GM03348 (cell line): ENCODE measurements at places on chromosomes 7 and 10.

DNA sequence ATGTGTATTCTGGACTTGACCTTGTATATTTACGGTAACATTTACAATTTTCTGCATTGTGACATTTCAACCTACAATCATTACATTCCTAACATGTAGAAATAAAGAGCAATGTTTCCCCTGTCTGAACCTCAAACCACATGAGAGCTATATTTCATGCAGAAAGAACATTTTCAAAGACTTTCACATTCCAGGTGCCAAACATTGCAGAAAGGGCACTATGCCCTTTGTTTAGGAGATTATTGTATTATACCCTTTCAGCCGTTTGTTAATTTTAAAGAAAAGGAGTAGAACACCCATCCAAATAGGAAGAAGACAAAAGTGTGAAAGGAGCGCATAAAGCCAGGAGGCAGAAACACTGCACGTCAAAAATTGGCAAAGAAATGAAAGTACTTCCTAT, 260.4 kb downstream of the RELN start:
- DNase-seq = no peak

GRCh38 chr7:151693140-151693539, 173.4 kb upstream of the RHEB start:
- no peak for DNase-seq

DNA sequence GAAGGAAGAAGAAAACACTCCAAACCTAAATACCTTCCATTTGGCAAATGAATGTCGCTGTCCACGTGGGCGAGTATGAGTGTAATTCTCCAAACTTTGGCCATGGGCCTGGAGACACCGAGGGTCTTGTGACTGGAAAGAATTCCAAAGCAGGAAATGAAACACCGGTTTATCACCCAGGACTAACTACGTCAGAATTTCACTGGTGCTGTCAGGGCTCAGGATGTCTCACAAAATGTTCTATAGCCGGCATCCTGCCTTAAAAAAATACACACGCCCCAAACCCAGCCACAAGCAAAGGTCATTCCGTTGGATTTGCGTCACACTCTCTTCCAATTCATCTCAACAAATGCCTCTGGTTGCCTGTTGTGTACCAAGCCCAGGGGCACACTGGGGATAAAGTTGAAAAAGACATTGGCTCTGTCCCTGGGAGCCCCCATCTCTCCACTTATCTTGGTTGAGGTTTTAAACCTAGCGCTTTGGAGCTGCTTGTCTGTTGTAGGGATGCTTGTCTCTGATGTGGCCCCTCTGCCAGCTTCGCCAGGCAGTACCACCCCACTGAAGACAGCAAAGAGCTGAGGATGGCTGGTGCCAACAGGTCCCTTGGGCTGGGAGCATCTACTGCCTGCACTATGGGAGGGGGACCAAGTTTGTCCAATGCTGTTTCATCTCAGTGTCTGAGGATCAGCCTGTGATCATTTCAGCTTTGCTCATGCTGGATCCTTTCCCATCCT, 31.2 kb downstream of the GSTO2 start:
- peak; percentile 62 for DNase-seq

GRCh38 chr10:17273403-17273802, 45.4 kb downstream of the VIM start:
- peak; percentile 15 for DNase-seq

- DNase-seq = no peak
Observed at GRCh38 chr7:100219271-100219737, 445 bp upstream of the PVRIG start.

DNA sequence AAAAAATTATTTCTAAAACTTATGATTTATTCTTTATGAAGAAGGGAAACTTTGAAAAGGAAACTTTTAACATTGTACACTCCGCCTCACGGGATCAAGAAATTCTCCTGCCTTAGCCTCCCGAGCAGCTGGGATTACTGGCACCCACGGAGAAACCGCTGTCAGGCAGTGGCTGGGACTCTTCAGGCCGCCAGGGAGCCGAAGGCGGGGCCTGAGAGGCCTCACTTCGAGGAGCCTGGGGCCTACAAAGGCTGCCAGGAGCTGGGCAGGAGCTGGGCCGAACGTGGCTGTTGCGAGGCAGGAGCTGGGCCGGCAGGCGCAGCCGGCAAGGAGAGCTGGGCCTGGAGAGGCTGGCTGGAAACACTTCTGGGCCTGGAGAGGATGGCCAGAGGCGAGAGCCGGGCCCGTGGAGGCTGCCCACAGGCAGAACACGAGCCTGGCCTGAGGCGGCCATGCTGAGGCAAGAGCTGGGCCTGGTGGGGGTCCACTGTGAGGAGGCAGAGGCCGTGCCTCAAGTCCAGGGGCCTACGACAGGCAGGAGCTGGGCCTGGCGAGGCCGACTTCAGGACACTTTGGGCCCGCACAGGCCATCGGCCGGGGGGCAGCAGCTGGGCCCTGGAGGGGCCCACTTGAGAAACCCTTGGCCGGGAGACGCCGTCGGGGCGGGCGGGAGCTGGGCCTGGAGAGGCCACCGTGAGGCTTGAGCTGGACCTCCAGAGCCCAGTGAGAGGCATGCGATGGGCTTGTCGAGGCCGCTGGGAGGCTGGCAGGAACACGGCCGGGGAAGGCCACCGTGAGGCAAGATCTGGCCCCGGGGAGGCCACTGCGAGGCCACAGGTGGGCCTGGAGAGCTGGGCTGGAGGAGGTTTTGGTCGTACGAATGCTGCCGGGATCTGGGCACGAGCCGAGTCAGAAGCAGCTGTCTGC, 23.7 kb downstream of the MDH2 start:
- DNase-seq = no peak

DNA sequence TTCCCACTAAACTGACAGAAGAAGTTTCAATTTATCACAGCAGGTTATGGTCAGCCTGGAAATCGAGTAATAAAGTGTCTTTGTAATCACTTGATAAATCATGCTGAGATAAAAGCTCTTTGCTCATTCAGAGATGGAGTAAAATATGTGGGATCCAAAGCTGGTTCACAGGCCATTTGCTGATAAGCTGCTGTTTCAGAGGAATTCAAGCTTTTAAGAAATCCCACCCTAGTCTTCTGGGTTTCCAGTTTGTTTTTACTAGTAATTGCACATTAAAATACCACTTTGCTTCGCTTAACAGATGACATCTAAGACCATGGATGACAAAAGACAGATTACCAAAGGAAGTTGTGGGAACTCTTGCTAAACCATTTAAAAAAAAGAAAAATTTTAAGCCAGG, 37.4 kb upstream of the CDK6 start:
- DNase-seq = no peak

- no peak for DNase-seq
Observed at GRCh38 chr10:71080381-71081228, 131.8 kb upstream of the UNC5B start.

GRCh38 chr7:49001610-49002033, 77.3 kb downstream of the CDC14C start:
- peak; percentile 58 for DNase-seq

DNA sequence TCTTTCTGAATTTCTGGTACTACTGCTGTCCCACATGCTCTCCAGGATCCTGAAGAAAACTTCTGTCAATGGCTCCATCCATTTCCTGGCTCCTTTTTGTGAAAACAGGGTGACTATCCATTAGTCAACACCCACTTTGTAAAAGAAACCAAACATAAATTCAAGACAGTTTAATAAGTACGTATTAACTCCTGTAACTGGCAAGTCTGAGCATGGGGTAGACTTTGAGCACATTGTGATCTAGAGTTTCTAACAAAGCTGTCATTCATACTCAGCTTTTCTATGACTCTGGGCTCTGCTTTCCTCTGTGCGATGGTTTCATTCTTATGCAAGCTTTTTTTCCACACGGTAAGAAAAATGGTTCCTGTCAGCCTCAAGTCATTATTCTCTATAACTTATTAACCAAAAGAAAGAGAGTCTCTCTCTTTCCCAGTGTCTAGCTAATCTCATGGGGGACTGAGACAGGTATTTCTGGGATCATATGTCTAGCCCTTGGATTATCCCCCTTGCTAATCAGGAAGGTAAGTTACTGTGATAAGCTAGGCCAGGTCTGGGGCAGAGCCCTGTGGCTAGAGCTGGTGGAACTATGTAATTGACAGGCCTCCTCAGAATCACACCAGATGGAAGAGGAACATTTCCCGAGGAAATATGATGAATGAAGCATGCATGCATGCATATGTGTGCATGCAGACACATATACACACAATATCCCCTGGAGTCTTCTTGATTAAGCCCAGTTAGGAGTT, 98.5 kb downstream of the GNAI1 start:
- DNase-seq = no peak

GRCh38 chr10:49678827-49679479, 498 bp upstream of the C10orf53 start:
- no peak for DNase-seq

GRCh38 chr10:103822107-103822716, 33.2 kb downstream of the SH3PXD2A start:
- DNase-seq = no peak

DNA sequence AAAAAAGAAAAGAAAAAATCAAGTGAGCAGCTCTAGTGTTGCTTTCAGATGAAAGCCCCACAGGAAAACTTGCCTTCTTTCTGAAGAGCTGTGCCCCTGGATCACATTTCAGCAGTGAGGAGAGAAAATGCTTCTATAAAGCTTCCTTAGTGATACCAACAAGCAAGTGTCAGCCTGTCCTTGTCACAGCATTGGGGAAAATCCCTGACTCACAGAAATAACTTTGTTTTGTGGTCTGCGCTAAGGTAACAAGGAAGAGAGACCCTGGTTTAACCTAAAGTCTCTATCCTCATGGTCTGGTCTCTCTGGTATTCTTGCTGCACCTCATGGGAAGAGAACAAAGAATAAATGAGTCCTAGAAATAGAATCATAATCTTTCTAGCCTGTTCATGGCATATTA, 885.2 kb upstream of the SORCS1 start:
- no peak for DNase-seq

DNA sequence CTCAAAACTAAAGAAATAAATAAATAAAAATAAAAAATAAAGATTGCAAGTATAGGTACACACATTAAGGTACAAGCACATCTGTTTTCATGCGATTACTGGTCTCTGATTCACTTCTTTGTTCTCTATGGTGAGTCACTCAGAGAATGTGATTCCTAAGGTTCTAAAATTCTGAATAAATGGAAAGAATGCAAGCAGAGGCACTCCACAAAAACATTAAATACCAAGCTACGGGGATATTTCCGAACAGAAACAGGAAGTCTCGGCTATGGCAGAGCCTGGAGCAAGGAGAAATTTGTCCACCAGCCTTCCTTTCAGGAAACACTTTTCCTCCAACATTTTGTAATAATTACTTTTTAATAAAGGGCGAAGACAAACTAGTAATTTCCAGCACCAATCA, 1.4 kb downstream of the VOPP1 start:
- peak; percentile 83 for DNase-seq

DNA sequence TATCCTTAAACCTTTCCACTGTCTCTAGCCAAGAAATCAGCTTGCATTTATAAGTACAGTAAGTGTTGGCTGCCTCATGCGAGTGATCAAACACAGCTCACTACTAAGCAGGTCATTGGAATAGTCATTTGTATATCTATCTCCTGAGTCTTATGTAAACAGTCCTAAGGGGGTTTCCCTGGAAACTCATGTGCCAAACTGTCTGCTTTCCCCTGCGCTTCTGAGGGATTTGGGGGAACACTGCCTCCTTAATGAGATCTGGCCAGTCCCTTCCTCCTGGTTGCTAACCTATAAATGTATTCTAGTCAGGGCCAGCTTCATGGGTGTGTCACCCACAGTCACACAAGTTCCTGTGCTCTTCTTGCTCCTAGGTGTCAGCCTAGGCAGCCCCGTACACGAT, 133.1 kb downstream of the CD36 start:
- no peak for DNase-seq

DNA sequence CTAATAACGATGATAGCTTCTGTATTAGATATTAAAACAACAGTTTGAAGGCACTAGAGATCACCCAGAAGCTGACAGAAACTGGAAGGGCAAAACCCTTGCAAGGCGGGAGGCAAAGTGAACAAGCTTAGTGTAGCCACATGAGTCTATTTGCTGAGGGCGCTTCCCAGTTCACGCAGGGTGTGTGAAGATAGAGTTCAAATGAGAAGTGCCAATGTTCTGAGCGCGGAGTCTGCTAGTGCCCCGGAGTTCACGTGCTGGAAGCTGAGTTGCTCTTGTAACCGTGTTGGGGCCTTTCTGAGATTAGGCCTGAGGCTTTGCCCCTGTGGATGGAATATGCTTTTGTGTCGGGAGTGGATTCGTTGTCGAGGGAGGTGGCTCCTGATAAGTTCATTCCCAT, 16.6 kb upstream of the GTPBP4 start:
- no peak for DNase-seq
